ENCODE measurements at places on chromosomes 12 and 14.
A peak's percentile ranks its signal among the peaks of the same experiment; 100 is the strongest.

- H3K4me3 ChIP-seq: no peak overlapping the region
- H3K36me3 ChIP-seq: no peaks in the 10 kb centered on the region
- no peak overlapping the region for H3K27ac ChIP-seq
- no peak for DNase-seq
Measured at GRCh38 chr14:41167040-41167439, 439.6 kb upstream of the LRFN5 start.

GRCh38 chr12:74646831-74647230 lies 109.2 kb downstream of the ATXN7L3B start:
- DNase-seq: no peak
- H3K4me1 ChIP-seq: no peaks in the 10 kb centered on the region
- H3K27ac ChIP-seq: no peak overlapping the region
- H3K27me3 ChIP-seq: no peaks in the 10 kb centered on the region
- no peaks in the 10 kb centered on the region for H3K36me3 ChIP-seq

DNA sequence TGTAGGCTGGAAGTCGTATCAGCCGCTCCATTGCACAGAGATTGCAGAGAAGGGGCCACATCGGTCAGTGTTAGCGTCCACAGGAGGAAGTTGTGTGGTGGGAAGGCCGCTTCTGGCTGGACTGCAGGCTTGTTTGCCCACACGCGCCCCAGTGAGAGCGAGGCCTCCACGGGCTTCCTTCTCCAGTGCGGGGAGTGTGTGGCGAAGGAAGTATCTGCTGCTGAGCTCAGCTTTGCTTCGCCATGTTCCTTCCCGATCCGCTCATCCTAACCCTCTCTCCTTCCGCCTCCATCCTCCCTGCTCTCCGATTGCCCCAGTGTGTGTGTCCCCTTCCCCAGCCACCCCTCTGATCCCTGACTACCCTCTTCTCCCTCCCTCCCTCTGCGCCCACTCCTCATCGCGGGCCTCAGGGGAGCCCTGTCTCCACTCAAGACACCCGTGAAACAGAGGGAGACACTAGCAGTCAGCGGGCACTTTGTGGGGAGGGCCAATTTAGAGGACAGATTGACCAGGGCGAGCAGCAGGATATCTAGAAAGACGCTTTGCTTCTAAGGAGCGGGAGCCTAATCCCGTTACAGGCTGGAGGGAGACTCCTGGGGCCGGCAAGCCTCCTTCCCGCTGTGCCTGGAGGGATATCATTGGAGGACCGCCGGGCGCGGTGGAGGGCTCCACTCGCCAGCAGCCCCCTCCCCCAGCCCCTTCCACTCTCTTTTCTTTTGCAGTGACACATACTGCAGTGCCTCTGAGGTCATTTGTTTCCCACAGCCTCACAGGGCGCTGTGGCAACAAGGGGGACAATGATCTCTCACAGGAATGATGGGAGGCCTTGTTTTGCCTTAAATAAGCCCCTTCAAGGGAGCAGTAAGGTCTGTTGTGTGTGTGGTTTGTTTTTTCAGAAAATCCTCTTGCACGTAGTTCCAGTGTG lies 428.8 kb downstream of the ZFP36L1 start:
- peaks cover 7% of the 10 kb centered on the region for H3K4me1 ChIP-seq
- no peaks in the 10 kb centered on the region for H3K27me3 ChIP-seq
- H3K27ac ChIP-seq: no peak overlapping the region

DNA sequence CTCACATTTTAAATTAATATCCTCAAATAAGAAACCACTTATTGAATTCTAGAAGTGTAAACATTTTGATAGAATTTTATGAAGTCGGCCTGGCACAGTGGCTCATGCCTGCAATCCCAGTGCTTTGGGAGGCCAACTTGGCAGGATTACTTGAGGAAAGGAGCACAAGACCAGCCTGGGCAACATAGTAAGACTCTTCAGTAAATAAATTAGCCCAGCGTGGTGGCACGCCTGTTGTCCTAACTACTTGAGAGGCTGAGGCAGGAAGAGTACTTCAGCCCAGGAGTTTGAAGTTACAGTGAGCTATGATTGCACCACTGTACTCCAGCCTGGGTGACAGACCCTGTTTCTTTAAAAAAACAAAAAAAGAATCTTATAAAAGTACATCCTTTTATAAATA lies 8.9 kb upstream of the ZNF410 start:
- H3K4me3 ChIP-seq: no peak overlapping the region
- no peaks in the 10 kb centered on the region for H3K36me3 ChIP-seq
- peaks cover 2% of the 10 kb centered on the region for H3K4me1 ChIP-seq
- no peaks in the 10 kb centered on the region for H3K27me3 ChIP-seq

DNA sequence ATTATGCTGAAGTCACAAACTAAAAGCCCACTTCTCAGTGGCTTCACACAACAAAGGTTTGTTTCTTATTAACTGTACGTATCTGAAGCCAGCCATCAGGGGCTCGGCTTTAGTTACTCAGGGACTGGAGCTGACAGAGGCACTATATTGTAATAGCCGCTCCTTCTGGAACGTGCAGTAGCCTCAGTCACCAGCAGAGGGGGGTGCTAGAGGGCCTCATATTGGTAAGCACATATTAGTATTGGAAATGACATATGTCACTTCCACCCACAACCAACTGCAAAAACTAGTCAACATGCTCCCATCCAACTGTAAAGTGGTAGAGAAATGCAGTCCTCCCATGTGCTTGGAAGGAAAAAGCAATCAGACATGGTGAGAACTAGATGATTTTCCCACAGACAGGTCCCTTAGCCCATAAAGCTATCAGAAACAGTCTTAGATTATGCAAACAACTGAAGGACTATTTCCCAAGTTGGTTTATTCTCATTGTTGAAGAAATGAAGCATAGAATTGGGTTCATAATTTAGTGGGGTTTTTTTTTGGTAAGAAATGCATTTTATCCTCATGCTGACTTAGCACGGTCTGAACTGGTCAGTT lies 183.6 kb upstream of the G2E3 start:
- H3K4me3 ChIP-seq: no peak overlapping the region
- no peaks in the 10 kb centered on the region for H3K36me3 ChIP-seq
- DNase-seq: peak; percentile 40
- no peak overlapping the region for H3K27ac ChIP-seq
- H3K27me3 ChIP-seq: peaks cover 17% of the 10 kb centered on the region

DNA sequence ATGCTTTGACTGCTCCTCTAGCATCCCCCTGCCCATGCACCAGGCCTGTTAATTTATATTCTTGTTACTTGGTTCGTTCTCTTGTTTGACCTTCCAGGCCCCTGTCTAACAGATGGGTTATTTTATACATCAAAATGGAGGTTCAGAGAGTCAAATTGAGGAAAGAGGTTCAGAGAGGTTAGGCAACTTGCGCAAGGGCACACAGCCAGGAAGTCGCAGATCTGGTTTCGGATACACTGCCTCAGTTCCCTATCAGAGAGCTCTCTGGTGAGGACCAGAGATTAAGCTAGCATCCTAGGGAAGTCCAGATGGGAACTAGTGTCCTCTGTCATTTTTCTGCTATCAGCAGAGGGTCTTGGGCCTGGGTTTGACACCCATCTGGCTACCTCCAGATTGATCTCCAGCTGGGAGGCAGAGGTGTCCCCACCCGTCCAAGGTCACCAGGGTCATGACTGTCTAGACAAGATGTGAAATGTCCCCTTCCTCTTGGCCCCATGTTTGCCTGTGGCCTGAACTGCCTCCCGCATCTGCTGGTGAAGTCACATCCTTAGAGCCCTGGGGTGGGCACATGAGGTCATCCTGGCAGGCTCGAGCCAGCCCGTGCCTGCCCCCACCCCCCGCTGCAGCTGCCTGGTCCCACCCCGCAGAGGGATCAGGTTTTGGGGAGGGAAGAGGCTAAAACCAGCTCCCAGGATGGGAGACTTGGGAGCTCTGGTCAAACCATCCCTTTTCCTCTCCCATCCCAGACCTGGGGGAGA lies 84.3 kb upstream of the NCOR2 start:
- DNase-seq: no peak
- H3K27ac ChIP-seq: no peak overlapping the region
- peaks cover 10% of the 10 kb centered on the region for H3K27me3 ChIP-seq
- H3K36me3 ChIP-seq: peaks cover 2% of the 10 kb centered on the region
- peaks cover under 1% of the 10 kb centered on the region for H3K4me1 ChIP-seq
- no peak overlapping the region for H3K4me3 ChIP-seq

GRCh38 chr12:47740606-47741339 lies 15.5 kb upstream of the ENDOU start:
- peaks cover 6% of the 10 kb centered on the region for H3K4me1 ChIP-seq
- H3K4me3 ChIP-seq: no peak overlapping the region
- H3K27me3 ChIP-seq: peaks cover 16% of the 10 kb centered on the region
- H3K27ac ChIP-seq: no peak overlapping the region

GRCh38 chr14:22850944-22851764 lies 14.8 kb downstream of the MMP14 start:
- H3K36me3 ChIP-seq: no peaks in the 10 kb centered on the region
- DNase-seq: no peak
- H3K4me3 ChIP-seq: no peak overlapping the region
- peak overlapping the region; percentile 47 for H3K27ac ChIP-seq
- peaks cover 19% of the 10 kb centered on the region for H3K4me1 ChIP-seq

DNA sequence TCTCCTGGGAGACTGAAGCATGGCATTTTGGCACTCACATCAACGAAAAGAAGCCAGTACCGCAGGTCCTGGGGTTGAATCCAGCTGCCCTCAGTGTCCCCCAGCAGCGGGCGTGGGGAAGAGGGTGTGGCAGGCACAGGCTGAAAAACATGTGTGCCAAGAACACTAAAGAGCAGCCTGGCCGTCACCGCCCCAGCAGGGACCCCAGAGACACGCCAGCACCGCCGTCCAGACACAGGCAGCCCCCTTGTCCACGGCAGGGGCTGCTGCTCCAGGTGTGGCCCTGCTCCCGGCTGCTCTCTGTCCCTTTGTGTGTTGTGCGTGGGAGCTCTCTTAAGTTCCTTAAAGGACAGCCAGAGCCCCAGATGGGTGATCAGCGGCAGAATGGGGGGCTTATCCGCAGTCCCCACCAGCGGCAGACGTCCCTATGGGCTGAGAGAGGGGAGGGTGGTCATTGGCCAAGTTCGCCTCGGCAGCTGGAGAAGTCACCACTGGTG lies 556 bp downstream of the PHETA1 start:
- H3K36me3 ChIP-seq: no peaks in the 10 kb centered on the region
- H3K4me1 ChIP-seq: peaks cover 5% of the 10 kb centered on the region
- H3K27me3 ChIP-seq: peaks cover 21% of the 10 kb centered on the region
- DNase-seq: no peak

DNA sequence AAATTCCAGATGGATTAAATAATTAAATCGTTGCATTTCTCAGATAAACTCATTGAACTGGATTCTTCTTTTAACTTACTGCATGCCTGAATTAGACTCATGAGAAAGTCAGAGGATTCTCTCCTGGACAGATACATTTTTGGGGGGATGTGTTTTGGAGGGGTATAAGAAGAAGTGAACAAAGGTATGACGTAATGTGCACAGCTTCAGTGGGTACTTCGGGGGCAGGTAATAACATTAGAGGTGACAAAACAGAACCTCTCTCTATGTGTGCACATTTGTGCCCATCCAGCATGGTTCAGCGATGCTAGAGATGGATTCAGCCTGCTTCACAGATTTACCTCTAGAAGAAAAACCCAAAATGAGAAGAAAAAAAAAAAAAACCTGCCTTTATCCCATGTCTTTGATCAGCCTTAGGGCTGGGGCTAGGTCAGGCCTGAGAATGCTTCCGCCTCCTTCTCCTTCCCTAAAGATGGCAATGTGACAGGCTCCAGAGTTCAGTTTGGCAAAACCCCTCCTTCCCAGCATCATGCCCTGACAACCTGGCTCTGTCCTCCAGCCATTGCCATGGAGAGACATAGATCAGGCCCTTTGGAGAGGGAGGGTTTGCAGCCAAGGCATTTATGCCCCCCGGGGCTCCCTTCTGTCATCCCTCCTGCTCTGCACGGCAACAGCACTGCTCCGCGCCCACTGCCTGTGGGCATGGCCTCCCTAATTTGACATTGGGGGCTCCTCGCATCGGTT lies 166.7 kb downstream of the KCNA5 start:
- H3K27me3 ChIP-seq: no peaks in the 10 kb centered on the region
- no peaks in the 10 kb centered on the region for H3K4me1 ChIP-seq
- no peaks in the 10 kb centered on the region for H3K36me3 ChIP-seq

DNA sequence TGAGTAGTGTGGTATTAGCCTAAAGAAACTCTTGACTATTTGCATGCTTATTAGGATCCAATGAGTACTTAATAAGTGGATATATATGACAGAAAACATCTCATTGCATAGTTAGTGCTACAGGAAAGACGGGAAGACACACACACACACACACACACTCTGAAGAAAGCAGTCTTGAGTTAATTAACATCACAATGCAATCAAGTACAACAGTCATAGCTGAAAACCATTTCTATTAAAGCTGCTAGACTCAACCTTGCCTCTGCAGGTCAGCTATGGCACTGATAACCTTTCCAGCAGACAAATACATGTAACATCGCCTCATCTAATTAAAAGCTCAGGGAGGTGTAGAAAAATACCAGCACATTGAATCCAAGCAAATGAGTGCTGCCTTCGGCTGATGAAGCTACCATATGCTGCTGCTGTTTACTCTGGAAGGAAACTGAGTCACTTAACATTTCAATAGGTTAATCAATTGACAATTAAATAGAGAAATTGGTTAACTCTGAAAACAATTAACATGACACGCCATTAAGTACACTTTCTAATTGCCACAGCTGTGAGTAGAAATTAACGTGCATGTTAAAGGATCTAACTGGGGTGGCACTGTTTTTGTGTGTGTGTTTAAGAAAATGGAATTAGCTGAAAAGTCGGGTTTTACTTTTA lies 93.2 kb upstream of the OTX2 start:
- H3K4me1 ChIP-seq: no peaks in the 10 kb centered on the region
- no peak overlapping the region for H3K27ac ChIP-seq
- no peak for DNase-seq
- no peaks in the 10 kb centered on the region for H3K27me3 ChIP-seq
- H3K4me3 ChIP-seq: no peak overlapping the region

GRCh38 chr14:92392711-92393110 lies 69.7 kb downstream of the SLC24A4 start:
- no peaks in the 10 kb centered on the region for H3K27me3 ChIP-seq
- no peaks in the 10 kb centered on the region for H3K36me3 ChIP-seq
- H3K4me3 ChIP-seq: no peak overlapping the region
- DNase-seq: no peak
- no peak overlapping the region for H3K27ac ChIP-seq

DNA sequence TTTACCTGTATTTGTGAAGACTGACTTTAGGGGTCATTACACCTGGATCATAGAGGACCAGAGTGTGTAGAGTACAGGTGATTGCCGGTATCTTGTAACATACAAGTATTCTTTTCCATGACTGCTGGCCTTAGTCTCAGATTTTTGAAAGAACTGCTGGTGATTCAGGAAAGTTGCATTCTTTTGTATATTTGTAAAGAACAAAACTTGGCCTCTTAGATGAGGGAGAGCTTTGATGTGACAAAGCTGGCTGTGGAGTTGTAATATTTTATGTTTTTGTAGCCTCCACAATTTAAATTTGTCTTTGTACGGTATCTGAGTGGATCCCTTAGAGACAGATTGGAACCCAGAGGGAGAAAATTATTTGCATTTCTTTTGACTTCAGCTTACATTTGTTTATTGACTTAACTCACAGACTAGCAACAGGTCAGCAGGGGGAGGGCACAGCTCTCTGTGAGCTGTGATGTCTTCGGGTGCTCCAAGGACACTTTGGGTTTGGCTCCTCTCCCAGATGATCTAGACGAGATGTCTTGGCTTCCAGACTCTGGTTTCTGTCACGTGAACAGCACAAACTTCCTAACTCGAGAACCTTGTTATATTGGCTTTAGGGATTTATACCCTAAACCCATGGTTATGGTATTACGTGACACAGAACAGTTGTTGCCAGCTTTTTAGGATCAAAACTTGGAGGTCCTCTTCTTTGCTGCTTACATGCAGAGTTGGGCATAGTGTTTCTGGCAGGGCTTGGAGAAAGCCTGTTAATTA lies 65.9 kb downstream of the DAAM1 start:
- no peaks in the 10 kb centered on the region for H3K27me3 ChIP-seq
- no peak for DNase-seq
- no peaks in the 10 kb centered on the region for H3K36me3 ChIP-seq
- H3K4me3 ChIP-seq: no peak overlapping the region
- no peaks in the 10 kb centered on the region for H3K4me1 ChIP-seq
